T-helper 1 cell (primary cell): ENCODE measurements at places on chromosomes 4 and X.

DNA sequence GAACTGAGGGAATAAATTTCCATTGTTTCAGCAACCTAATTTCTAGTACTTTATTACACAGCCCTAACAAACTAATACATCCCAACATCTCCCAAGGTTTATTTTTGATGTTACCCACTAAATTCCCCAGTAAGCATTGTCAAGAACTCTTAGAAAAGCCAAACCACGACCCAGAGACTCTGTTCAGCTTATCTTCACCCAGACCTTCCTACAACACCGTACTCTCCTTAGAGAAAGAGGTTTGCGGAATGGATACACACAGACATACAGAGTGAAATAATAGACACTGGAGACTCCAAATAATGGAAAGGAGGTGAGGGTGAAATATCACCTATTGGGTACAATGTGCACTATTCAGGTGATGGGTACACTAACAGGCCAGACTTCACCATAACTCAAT is 75.6 kb downstream of the LRBA start:
- DNase-seq: no peak

DNA sequence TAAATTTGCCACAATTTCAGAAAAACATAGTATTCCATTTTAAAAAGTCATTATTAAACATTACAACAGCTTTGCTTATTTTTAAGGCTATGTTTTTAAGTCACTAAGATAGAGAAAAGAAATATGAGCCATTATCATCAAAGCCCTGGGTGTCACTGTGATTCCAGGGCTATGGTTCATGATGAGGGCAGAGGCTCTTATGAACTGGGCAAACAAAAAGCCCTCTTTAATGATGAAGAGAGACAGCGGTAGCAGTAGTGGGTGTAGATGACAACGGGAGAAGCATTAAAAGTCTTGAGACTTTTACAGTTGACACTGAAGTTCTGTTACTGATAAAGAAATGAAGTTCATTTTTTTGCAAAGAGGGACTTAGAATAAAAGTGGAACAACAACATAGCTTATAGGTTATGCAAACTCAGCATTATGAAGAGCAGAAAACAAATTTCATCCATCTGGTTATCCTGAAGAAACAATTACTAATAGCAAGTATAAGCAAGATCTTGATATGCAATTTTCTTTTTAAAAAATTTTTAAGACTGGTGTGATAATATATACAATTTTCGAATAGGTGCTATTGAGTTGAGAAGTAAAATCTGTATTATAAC is 202.7 kb upstream of the ETNPPL start:
- DNase-seq: no peak

DNA sequence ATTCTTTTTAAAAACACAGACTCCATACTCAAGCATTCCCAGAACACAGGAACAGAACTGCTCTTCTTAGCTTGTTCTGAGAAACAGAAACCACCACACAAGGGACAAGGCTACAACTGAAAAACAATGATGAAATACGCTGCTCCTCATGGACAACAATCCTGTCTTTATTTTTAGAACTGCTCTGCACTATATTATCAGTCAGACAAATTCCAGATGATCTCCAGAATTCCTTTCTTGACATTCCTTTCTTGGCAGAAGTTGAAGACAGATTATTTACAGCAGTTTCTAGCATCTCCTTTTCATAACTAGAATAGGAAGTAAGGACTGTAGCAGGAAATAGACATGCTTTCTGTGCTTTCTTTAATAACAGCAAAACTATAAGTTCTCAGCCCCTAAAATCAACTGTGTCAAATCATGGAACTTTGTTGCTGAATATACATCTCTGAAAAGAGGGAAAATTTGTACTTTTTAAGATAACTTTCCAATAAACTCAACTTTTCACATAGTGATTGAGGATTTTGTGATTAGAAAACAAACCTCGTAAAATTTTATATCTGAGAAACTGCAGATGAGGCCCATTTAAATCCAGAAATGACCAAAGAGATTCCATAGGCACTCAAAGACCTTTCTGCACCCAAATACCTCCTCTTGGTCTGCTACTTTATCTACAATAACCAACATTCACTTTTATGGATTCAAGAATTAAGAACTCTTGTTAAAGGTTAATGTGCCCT is 35.9 kb downstream of the ANTXR2 start:
- no peak for DNase-seq

- DNase-seq: no peak
Observed at GRCh38 chr4:143399113-143399949, 62.7 kb downstream of the GAB1 start.

DNA sequence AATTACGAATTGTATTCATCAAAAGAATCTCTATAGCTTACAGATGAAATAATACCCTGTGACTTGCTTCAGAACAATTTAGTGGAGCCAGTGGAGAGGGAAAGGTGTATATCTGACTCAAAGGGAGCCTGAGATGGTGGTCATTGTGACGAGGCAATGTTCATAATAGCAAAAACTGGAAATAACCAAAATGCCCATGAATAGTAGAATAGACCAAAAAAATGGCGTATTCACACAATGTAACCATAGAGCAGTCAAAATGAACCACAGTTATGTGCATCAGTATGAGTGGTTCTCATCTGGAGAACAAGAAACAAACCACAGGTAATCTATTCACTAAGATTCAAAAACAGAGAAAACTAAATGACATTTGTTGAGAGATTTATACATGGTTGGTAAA is 125.3 kb upstream of the CLNK start:
- DNase-seq: no peak

- DNase-seq: no peak
Observed at GRCh38 chr4:52248820-52249219, 197.7 kb downstream of the SPATA18 start.
